ENCODE measurements at places on chromosomes 5 and 9. TPM values are rescaled to one million over a fixed set of nuclear protein-coding genes. Genes with fewer than 3 reads are reported as not detected.

- DNase-seq, result no peak
These were observed 69.8 kb downstream of the FAM78A start for GRCh38 chr9:131206495-131206894.

The PCDHA10 gene
- 0.41 TPM for total RNA-seq

The FIBCD1 gene
- not detected for total RNA-seq

DNA sequence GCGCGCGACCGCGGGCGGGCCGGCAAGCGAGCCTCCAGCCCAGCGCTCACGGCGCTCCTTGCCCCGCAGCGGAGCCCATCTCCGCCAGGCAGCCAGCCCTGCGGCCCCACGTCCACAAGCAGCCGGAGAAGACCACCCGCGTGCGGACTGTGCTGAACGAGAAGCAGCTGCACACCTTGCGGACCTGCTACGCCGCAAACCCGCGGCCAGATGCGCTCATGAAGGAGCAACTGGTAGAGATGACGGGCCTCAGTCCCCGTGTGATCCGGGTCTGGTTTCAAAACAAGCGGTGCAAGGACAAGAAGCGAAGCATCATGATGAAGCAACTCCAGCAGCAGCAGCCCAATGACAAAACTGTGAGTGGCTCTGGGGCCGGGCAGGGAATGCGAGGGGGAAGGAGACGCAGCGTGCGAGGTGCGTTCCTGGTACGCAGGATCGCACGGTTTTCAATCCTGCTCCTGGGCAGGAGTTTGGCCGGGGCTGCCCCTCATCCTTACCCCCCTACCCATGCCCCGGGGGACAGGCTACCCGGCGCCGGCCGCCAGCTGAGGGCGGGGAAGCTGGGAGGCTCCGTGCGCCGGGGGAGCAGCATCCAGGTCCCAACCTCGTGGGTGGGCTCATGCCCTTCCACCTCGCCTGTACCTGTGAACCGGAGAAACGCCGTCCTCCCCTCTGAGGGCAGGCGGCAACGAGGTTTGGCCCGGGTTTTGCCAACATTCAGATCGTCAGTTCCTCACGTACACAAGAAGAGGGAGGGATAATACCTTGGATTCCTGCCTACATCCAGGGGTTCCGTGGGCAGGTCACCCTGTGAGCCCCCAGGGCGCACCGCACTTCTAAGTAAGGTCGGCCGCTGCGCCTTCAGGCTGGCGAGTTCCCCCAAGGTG lies 6.6 kb downstream of the ISL1 start:
- DNase-seq, result no peak

The FCHO2 gene
- 38.2 TPM for total RNA-seq

- DNase-seq, result no peak
These were observed 187.1 kb upstream of the IER5L start for GRCh38 chr9:129365196-129365595.

DNA sequence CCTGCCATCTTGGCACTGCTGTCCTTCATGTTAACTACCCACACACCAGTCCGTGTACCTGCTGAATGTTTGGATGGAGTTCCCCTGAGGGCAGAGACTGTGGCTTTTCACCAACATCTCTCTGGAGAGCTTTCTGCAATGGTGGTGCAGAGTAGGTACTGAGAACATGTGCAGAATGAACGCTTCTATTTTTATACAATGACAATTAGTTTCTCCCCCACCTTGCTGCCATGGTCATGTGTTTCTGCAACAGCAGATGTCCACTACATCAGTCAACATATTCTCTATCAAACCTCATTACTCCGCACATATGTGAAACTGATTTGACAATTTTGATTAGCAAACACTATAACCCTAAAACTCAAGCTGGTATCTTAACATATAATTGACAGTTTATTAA lies 14.5 kb downstream of the PTCH1 start:
- no peak for DNase-seq

DNA sequence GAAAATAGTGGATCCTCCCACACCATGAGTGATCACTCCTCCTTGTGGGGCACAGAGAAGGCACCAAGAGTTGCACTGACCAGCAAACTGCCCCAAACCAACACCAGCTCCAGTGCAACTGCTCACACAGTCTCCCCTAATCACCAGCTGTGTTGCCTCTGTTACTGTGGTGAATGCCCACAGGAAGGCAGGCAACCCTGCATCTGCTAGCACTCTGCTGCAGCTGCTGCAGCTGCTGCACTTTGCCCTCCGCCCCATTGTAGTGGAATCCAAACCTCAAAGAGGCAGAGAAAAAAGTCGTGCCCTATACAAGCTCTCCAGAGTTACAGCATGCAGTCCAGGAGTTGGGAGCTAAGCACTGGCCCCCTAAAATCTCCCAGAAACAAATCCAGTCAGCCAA lies 339.6 kb downstream of the TRIM36 start:
- no peak for DNase-seq

The TTC23L gene
- total RNA-seq, result not detected

- no peak for DNase-seq
These were observed 105.6 kb downstream of the PPP2R2B start for GRCh38 chr5:146772881-146773466.

The PHF19 gene
- total RNA-seq, result 81.7 TPM

GRCh38 chr5:168159425-168159824 lies 132.0 kb upstream of the WWC1 start:
- no peak for DNase-seq

DNA sequence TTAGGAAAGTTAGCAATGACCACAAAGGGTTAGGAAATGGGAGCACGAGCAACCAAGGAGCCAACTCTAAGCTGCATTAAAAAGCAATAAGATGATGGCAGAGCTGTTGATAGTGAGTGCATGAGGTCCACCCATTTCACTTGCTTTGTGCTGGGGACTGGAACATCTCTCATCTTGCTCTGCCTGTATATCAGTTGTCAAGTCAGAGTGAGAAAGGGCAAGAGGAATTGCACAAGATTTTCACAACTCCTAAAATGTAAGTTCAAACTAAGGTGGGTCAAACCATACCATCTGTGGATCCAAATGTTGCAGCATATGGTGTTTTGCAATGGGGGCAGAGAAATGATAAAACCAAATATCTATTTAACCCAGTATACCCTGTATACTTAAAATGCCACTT lies 2.8 kb upstream of the ESM1 start:
- no peak for DNase-seq

DNA sequence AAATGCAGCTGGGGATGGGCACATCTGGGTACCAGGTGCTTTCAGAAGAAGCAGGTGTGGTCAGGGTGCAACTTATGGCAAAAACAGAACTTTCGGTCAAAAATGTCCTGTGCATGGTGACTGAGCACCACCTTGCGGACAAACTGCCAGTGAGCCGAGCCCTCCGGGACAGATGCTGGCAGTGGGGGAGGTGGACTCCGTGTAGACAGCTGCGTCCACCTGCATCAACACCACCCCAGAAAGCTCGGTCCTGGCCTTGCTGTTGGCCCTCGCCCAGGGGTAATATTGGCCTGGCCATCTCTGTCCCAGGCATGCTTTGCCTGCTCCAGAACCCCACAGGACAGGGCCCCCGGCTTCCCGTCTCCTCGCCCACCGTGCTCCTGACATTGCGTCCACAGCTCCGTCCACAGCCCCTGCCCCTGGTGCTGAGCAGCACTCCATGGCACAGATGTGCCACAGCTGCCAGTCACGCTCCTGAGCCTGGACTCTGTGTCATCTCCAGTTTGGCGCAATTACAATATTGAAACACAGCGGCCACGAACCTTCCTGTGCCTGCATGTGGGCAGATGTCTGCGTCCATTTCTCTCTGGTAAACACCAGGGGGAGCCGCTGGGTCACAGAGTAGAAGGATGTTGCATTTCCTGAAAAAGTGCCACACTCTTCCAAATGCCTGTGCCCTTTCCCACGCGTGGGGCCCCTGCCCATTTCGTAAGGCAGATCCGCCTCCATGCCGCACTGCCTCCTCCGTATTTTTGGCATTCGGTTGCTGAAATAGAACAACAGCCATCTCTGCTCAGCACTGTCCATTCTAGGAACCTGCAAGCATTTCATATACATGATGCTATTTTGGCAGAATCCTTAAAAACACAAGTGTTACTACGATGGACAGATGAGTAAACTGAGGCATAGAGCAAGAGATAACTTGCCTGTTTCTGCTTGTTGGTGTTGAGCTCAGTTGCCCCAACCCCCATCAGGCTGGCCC lies 33.4 kb upstream of the SLC6A19 start:
- DNase-seq, result no peak

- DNase-seq, result no peak
These were observed 53.3 kb downstream of the NREP start for GRCh38 chr5:111703662-111704061.

The FCN2 gene
- not detected for total RNA-seq

- DNase-seq, result no peak
These were observed 247.1 kb downstream of the NFIB start for GRCh38 chr9:14066831-14067230.

- no peak for DNase-seq
These were observed 11.0 kb downstream of the AKNA start for GRCh38 chr9:114376586-114377445.

The CA9 gene
- total RNA-seq, result not detected

- no peak for DNase-seq
These were observed 32.6 kb downstream of the WDR36 start for GRCh38 chr5:111124793-111125192.

The OSMR gene
- total RNA-seq, result 190 TPM

GRCh38 chr9:117649126-117649525 lies 55.1 kb upstream of the TLR4 start:
- DNase-seq, result no peak

The PHF24 gene
- 0.27 TPM for total RNA-seq

The IFNA2 gene
- total RNA-seq, result not detected

GRCh38 chr9:32942755-32943460 lies 58.5 kb downstream of the APTX start:
- DNase-seq, result no peak

The CATSPER3 gene
- not detected for total RNA-seq

DNA sequence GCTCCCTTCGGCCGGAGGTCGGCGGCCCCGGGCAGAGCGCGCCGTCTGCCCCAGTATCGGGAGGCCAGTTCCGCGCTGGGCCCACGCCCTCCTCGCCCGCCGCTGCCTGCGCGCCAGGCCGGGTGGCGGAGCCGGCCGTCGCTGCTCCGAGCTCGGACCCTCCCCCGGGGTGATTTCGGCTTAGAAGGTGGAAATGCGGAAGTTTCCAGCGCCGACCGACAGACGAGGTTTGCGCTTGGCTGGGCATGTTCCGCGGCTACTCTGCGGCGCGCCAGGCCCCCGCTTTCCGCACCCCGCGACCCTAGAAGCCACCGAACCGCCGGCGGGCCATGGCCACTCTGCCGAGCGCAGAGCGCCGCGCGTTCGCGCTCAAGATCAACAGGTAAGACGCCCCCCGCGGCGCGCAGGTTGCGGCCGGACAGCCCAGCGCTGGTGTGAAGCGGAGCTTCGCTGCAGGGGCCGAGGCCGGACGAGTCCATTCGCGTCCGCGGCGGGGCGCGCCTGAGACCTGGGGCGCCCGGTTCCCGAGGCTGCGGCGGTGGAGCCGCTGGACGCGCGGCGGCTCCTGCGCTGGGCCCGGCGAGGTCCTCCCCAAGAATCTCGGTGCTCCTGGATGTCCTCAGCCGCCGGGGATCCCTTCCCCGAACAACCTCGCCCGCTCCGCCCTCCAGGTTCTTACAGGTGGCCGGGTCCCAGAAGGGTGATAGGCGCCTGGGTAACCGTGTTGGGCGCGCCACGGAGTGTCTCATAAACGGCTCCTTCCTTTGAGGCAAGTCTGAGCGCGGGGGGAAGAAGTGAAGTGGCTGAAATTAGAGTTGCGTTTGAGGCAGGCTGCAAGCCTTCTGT lies at the start of gene DOCK8:
TSS of gene DOCK8 (plus strand) at position 218 of the 846 bp plus-strand sequence. CDS start at position 330, 112 bp downstream.
- DNase-seq, result no peak

- DNase-seq, result no peak
These were observed 19.2 kb downstream of the FAM240B start for GRCh38 chr9:38700695-38701094.

The IFNA13 gene
- not detected for total RNA-seq

DNA sequence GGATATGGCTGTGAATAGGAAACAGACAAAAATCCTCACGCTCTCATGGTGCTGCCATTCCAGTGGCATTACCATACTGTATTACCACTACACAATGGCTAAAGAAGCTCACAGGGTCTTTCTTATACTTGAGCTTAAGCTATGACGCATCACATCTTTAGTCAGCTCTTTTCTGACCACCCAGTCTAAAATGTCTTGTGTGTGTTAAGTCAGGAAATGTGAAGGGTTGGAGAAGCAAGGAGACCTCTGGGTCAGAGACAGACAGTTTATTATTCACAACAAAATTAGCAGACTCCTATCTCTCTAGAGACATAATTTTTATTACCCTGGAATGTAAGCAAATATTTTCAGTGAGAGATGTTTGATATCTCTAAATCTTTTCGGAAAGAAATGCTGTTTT lies 1583.2 kb upstream of the WWC1 start:
- DNase-seq, result no peak

- DNase-seq, result no peak
These were observed 29.2 kb downstream of the STOM start for GRCh38 chr9:121340676-121341392.

- DNase-seq, result no peak
These were observed 195.6 kb upstream of the ELL2 start for GRCh38 chr5:96157077-96157780.

DNA sequence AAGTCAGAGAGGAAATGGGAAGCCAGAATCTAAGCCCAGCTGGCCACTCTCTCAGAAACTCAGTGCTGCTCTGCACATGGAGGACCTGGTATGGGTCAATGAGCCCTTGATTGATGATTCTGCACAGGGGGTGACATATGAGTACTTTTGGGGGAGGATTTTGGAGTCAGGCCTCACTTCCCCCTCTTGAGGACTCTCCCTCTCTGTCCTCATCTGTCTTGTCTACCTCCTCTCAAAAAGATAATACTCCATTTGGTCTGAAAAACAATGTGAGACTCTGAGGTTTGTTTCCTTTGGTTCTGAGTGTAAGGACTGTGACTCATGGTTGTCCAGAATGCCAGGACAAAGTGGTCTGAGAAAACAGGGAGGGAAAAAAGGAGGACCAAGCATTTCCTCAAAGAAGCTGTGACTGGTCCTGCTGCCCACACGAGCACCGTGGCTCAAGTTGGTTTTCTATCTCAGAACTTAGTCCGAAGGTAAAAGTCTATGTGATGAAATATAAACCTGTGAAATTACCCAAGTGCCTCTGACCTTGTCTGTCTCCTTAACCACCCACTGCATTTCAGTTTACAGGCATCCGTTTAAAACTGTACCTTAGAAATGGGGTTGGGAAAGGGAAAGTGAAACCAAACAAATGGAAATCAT lies 11.1 kb downstream of the TTC39B start:
- DNase-seq, result no peak

DNA sequence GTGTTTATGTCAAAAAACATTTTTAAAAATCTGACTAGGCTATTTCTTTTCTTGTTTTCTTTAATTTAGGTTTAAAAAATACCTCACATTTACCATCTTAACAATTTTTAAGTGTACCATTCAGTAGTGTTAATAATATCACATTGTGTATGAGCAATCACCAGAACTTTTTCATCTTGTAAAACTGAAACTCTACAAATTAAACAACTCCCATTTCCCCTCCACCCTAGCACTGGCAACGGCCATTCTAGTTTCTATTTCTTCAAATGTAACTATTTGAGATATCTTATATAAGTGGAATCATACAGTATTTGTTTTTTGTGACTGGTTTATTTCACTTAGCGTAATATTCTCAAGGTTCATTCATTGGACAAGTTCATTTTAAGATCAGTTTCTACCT lies 27.7 kb downstream of the PLCXD3 start:
- no peak for DNase-seq
